Cerebellum (tissue), 4 donors: ENCODE measurements at places on chromosomes 4 and X.

GRCh38 chr4:2714918-2715317 is 41.2 kb downstream of the TNIP2 start:
- no peak for DNase-seq

DNA sequence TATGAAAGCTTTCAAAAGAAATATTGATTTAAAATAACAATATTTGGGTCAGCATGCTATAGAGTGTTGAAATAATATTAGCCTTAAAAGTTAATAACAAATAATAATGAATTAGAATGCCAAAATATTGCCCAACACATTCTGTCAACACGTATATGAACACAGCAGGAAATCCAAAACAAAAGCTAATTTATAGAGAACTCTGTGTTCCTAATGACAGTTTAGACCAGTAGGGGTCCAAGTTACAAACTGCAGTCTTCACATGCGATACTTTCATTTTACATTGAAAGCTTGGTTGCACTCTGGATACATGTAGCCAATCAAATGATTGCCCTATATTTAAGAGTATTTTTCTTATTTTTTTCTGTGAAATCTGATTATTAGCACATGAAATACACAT is 274.4 kb downstream of the DCTD start:
- DNase-seq, result no peak

- DNase-seq, result no peak
Measured at GRCh38 chr4:73788411-73788810, 48.0 kb downstream of the CXCL8 start.

- no peak for DNase-seq
Measured at GRCh38 chr4:75235359-75235951, 278.7 kb downstream of the RCHY1 start.

- no peak for DNase-seq
Measured at GRCh38 chr4:165541851-165542459, 163.1 kb downstream of the CPE start.

GRCh38 chr4:32826169-32826568 is 2106.0 kb downstream of the PCDH7 start:
- no peak for DNase-seq

DNA sequence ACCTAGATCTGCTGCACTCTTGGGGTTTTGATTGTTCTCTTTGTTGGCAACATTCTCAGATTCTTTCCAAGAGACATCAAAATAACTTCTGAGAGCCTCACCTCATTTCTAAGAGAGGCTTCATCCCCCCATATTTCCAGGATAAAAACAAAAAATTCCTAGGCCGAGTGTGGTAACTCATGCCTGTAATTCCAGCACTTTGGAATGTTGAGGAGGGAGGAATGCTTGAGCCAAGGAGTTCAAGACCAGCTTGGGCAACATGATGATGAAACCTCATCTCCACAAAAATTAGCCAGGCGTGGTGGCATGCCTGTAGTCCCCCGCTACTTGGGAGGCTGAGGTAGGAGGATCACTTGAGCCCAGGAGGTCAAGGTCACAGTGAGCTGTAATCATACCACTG is 477.0 kb downstream of the INPP4B start:
- no peak for DNase-seq

- DNase-seq, result no peak
Measured at GRCh38 chr4:1327526-1328266, 19.3 kb upstream of the UVSSA start.

DNA sequence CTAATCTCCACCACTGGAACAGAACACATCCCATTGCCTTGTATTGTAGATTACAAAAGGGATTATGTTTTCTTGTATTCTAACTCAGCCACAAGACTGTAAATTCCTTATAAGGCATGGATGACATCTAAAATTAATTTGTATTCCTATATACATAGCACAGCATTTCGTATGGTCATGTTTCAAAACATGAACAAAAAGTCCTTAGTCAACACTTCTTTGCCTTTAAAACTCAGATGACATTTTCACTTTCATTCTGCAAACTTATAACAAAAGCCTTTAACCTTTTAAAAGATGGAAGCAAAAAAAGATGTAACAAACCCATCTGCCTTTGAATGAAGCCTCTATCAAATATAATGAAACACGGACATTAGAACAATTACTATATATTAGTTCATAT is 181.3 kb downstream of the IQCM start:
- DNase-seq, result no peak

- no peak for DNase-seq
Measured at GRCh38 chrX:1598876-1599790, 7.7 kb downstream of the AKAP17A start.

GRCh38 chr4:163263606-163264005 is 68.8 kb downstream of the NPY1R start:
- DNase-seq, result no peak

GRCh38 chrX:75603833-75604232 is 81.0 kb upstream of the ZDHHC15 start:
- DNase-seq, result peak; percentile 12

GRCh38 chr4:147151763-147152162 is 206.1 kb upstream of the TTC29 start:
- DNase-seq, result no peak

DNA sequence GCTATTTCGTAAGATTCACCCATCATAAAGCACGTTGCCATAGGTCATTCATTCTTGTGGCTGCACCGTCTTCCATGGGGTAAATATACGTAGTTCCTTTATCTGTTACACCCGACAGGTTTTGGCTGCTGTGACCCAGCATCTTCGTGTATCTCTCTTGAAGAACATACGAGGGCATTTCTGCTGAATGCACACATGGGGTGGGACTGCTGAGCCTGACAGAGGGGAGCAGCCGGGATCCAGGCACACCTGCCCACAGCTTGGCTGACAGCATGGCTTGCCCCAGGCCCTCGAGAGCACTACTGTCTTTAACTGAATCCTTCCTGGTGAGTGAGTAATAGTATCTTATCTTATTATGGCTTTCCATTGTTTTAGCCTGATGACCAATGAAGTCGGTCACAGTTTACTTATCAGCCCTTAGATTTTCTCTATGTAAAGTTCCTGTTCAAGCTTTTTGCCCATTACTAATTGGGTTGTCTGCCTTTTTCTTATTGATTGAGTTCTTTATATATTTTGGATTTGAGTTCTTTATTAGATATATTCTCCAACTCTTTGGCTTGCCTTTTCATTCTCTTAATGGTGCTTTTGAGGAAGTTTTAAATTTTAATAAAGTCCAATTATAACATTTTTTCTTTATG is 45.0 kb upstream of the MXD4 start:
- DNase-seq, result no peak

DNA sequence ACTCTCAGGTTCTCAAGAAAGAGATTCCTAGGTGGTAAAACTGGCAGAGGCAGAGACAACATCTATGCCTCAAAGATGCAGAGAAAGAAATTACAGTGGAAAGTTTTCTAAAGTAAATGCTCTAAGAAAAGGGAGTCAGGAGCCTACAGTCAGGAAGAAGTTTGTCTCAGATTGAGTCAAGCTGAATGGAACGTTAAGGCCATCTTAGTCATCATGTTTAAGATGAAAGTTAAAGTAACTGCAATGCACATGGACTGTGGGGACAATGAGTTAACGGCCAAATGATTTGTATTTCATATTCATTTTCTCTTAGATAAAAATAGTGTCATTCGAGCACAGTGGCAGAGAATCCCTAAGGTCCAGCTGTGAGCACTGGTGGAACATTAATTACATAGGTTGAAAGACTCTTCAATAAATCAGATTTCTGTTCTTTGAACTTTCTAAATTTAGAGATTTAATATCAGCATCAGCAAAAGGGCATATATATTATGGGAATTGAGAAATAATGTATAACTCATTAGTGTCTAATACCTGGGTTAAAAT is 384.6 kb downstream of the DTHD1 start:
- no peak for DNase-seq

GRCh38 chr4:140014284-140014683 is 139.7 kb downstream of the MAML3 start:
- DNase-seq, result no peak

GRCh38 chr4:31968842-31969241 is 1248.7 kb downstream of the PCDH7 start:
- no peak for DNase-seq

GRCh38 chr4:99861120-99861905 is 32.9 kb downstream of the LAMTOR3 start:
- DNase-seq, result no peak

GRCh38 chrX:71103110-71103983 is 3.2 kb downstream of the CXorf65 start:
- DNase-seq, result no peak

DNA sequence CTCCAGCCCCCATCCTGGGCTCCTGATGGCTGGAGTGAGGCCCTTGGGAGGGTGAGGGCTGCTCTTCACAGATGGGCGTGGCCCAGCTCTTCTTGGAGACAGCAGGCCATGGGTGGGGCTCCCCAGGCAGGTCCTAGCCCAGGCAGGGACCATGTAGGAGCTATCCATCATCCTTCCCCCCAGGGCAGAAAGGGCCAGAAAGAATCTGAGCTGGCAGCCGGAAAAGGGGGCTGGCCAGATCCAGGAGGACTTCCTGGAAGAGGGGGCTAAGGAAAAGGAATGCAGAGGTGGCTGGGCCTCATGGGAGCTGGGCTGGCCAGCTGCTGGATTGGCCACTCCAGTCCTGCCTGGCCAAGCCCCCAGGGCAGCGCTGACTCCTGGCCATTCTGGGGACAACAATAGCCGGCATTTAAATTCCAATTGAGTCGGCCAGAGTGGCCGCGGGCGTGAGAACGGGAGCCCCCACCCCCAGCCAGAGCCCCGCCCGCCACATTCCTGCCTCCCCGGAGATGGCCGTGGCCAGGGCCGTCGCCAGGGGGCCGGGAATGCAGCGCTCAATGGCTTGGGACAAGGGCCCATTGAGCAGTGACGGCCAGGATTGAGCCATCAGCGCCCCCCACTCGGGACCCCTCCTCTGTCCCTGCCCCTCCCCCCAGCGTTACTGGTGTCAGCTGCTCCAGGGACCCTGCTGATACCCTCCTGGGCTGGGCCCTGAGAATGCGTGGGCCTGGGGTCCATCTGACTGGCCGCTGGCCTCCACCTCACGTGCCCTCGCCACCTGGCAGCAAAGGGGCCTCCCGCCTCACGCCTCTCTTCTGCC is 15.1 kb upstream of the FGFR3 start:
- DNase-seq, result no peak

DNA sequence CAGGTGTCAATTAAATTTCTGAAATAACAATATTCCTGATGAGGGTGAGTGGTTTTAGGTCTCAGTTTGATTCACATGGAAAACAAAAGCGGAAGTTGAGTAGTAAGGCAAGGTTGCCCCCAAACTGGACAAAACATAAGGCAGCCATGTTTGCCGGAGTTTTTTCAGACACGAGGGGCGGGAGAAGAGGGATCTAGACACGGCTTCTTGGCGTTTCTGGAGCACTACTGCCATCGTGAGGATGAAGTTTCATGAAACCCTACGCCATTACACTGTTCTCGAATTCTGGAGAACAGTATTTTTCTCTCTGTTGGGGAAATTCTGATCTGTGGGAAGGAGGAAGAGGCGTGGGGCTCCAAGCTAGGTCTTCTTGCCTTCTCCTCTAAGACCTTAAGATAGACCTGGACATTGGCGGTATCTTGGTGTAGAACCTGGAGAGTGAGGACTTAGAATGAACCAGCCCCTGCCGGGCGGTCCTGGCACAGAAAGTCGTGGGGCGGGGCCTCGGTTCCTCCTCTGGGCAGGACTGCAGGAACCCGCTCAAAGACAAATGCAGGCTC is 160.3 kb downstream of the OR13H1 start:
- DNase-seq, result no peak
